ENCODE measurements at places on chromosomes 5 and 9. TPM values are rescaled to one million over a fixed set of nuclear protein-coding genes. Genes with fewer than 3 reads are reported as not detected.

Gene TERT
- 0.08 TPM for total RNA-seq

- no peak for DNase-seq
These were observed 586.2 kb upstream of the PTGER4 start for GRCh38 chr5:40093550-40093949.

Gene ATP10B
- not detected for total RNA-seq

- DNase-seq = no peak
These were observed 45.9 kb downstream of the PDCD1LG2 start for GRCh38 chr9:5556101-5556705.

GRCh38 chr9:120643061-120643460 is 63.1 kb upstream of the CDK5RAP2 start:
- DNase-seq = no peak

GRCh38 chr5:71757590-71758543 is 38.8 kb downstream of the CARTPT start:
- no peak for DNase-seq

GRCh38 chr5:108367679-108368334 is 14.1 kb downstream of the FBXL17 start:
- DNase-seq = no peak

GRCh38 chr9:87800456-87800855 is 74.5 kb downstream of the CTSL start:
- DNase-seq = no peak

DNA sequence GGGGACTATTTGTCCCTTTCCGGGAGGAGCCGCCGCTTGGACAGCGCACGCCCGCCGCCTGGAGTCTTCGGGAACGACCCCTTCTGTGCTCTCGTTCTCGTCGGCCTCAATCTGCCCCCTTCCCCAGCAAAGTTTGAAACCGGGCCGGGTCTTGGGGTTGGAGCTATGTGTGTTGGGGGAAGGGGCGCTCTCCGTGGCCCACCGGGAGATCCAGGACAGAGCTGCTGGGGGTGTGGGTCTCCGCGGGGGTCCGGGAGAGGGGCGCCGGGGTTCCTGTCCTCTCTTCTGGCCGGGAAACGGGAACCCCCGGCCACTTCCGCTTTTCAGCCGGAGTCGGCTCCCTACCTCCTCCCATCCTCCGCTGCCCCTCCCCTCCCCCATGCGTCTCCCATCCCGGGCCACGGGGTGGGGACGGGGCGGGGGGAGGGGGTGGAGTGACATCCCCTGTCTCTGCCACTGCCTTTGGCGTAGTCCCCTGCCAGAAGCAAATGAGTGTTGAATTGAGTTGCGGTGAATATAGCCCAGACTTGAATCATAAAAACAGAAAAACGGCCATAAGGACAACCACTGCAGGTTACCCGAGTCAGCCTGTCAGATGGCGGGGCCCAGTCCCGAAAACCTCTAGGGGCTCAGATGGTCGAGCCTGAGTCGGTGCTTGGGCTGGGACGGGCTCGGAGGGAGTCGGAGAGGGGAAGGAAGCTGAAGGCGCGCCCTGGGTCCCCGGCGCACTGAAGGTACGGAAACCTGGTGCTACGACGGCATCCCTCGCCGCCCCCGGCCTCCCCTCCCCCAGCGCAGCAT is 1.1 kb downstream of the CPLX2 start:
- no peak for DNase-seq

DNA sequence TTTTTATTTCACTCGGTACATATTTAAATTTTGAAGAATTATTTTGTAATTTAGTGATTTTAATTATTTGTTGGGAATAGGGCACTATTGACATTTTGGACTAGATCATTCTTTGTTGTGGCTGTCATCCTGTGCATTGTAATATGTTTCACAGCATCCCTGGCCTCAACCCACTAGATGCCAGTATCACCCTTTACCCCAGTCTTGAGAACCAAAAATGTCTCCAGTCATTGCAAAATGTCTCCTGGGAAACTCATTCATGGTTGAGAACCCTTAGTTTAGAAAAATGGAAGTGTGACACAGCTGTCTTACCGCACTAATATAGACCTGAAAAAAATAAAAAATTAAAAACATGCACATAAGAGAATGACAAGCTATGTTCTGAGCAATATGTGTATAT is 88.4 kb upstream of the CCDC152 start:
- DNase-seq = no peak

Gene LMNB1
- 25.8 TPM for total RNA-seq

GRCh38 chr5:168347368-168348083 is 56.1 kb downstream of the WWC1 start:
- DNase-seq = no peak

Gene TRIM7
- total RNA-seq = 0.95 TPM

- no peak for DNase-seq
These were observed 32.7 kb downstream of the UBE2D2 start for GRCh38 chr5:139593716-139594319.

DNA sequence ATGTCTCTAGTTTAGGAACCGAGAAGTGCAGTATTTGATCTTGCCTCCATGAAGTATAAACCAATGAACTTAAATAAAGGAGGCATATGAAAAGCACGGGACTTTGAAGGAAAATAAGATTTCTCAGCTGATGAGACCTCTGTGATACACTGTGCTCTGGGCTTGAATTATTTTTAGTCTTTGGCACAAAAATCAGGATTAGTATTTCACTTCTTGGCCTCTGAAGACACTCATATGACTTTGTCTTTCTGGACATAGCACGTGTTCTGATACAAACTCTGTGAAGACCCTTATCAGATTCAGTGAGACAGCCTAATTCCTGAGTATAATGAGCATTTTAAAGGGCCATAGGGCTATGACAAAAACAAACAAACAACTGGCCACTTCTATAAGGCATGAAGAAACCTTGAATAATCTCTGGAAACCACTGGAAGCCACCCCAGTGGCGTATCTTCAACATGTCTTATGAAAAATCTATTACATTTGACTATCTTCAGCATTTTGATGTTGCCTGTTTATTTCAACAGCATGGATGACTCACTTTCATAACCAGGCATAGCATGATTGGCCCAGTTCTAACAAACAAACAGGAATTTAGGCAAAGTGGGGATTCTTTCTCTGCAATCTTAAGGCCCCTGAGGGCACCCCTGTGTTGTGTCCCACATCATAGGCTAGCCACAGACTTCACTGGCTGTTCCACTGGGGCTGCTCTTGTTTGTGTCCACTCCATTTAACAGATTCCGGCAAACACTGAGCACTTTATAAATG is 90.3 kb upstream of the ZNF462 start:
- no peak for DNase-seq

Gene SLC34A3
- total RNA-seq = not detected

DNA sequence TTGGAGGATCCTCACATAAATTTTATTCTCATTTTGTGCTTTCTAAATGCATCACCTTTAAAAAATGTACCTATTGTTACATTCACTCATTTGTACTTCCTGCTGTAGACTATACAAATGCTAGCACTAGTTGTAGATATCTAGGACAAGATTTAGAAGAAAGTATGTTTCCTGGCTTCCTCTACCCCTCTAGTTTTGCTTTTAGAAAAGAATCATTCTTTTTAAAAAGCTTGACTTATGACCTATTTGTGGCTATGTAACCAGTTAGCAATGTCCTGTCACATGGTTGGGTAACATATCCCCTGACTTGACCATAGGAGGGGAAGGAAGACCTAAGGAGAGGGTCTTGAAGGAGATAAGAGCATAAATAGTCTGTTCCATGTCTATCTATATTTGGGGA is 13.3 kb downstream of the CAMK4 start:
- DNase-seq = no peak

DNA sequence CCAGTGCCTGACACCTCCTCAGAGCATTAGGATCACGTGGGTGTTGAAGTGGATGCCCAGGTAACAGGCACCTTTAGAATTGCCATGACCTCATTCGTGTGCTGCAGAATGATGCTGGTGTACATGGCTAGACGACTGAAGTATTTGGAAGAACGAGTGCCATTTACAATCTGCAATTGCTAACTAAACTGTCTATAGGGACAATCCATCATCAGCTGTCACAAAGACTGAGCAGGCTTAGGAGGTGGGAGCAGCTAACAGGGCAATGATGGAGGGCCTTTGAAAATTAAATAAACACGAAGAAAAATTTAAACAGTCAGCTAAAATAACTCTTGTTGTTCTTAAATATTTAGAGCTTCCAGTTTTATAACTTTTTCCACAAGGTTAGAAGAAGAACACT is 375.8 kb downstream of the GADD45G start:
- DNase-seq = no peak

GRCh38 chr9:118734696-118735095 is 634.5 kb downstream of the BRINP1 start:
- DNase-seq = no peak

GRCh38 chr5:168002116-168002515 is 289.3 kb upstream of the WWC1 start:
- DNase-seq = no peak

DNA sequence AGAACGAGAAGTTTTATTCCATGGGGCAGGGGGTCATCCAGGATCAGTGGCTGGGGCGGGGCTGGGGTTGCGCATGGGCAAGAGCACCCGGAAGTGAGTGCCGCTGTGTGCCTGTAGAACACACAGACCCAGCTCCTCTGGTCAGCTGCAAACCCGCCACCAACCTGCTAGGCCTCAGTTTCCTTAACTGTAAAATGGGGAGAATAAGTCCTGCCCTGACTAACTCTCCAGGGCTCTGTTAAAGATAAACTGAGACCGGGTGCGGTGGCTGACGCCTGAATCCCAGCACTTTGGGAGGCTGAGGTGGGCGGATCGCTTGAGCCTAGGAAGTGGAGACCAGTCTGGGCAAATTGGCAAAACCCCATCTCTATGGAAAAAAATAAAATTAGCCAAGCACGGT is 152.2 kb downstream of the GABBR2 start:
- DNase-seq = no peak

Gene SPATA31D4
- total RNA-seq = not detected

GRCh38 chr9:37187713-37188439 is 67.5 kb downstream of the ZCCHC7 start:
- no peak for DNase-seq

Gene PCDHB2
- not detected for total RNA-seq

Gene DMRT3
- not detected for total RNA-seq

DNA sequence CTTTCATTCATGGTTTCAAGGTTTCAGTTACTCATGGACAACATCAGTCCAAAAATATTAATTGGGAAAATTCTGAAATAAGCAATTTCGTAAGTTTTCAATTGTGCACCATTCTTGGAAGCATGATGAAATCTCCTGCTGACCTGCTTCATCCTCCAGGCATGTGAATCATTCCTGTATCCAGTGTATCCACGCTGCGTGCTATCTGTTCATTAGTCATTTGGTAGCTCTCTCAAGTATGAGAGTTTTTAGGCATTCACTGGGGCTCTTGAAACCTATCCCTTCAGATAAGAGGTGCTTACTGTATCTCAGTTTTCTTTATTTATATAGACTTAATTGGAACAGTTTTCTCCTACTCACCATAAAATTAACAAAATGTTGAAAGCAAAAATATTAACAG is 293.0 kb downstream of the CDH12 start:
- no peak for DNase-seq

Data from CD8-positive, alpha-beta T cell (primary cell).